ENCODE measurements at places on chromosomes 2 and 18.

DNA sequence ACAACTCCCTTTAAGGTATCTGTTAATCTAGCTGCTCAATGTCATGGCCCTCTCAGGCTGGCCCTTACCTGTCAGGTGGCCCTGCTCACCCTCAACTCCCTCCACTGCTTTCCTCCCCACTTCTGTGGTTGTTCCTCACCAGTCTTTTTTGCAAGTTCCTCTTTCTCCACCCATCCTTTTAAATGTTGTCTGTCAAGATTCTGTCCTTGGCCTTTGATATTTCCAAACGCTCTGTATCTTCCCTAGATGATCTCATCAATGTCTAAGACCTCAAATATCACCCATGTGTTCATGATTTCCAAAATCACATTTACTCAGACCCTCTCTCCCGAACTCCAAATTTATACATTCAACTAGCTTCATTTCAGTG, 3.5 kb downstream of the PTPN2 start:
- no peak for DNase-seq

DNA sequence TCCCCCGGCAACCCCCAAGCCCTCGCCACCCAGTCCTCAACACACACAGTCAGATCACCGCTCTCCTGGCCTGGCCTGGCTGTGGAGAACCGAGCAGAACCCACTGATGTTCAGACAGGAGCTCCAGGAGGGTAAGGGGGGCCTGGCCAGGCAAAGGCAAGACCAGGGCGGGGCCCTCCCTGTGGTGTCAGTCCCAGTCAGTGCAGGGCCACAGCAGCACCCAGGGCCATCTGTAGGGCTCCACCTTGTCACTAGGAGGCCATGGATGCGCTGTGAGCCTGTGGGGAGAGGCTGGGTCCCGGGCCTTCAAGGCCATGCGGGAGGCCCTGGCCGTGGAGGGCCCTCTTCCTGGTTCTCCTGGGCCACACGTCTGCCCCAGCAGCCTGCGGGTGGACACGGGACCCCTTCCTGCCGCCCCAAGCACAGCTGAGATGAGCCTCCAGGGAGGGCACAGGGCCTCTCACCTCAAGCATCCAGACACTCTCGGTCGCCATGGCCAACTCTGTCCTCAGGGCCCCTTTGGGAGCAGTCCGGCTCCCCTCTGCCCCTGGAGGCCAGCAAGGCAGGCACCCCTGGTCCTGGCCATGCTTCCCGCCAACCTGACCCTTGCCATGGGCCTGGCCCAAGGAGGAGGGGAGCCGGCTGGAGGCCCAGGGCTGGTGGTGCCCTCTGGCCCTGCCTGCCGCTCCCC, 2.0 kb downstream of the ANO7 start:
- no peak for DNase-seq

- no peak for DNase-seq
Measured at GRCh38 chr2:169065864-169066517, 3.4 kb upstream of the DHRS9 start.

- DNase-seq, result no peak
Measured at GRCh38 chr18:75531212-75531850, 103.8 kb upstream of the SMIM21 start.

GRCh38 chr2:98634406-98635092, 26.2 kb downstream of the UNC50 start:
- DNase-seq, result no peak

GRCh38 chr18:42187611-42188380, 232.8 kb downstream of the PIK3C3 start:
- DNase-seq, result no peak

- no peak for DNase-seq
Measured at GRCh38 chr2:120255986-120256650, 3.5 kb downstream of the RALB start.

GRCh38 chr2:214450118-214450894, 39.5 kb downstream of the VWC2L start:
- DNase-seq, result no peak

DNA sequence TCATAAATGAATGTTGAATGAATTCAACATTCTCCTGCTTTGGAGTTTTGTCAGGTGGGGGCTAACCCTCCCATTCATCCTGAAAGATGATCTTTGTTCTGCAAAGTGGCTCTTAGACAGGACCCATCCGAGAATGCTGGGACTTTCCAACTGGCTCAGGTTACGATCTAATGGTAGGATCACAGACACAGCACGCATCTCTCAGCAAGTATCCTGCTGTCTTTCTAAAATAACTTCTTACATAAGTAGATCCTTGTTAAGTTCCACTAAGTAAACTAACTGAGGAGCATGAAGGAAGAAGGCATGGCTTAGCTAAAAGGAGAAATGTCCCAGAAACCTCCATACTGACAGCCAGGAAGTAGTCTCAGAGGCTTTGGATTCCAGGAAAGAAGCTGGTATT, 23.7 kb downstream of the CYP27A1 start:
- no peak for DNase-seq
